ENCODE measurements at places on chromosomes 2 and 18. TPM values are rescaled to one million over a fixed set of nuclear protein-coding genes. Genes with fewer than 3 reads are reported as not detected.

The MGAT4A gene
- 7.3 TPM for total RNA-seq

The GLI2 gene
- total RNA-seq: 1.2 TPM

The TYW5 gene
- 8.3 TPM for total RNA-seq

The OXER1 gene
- total RNA-seq: 1.5 TPM

The FRZB gene
- 90.8 TPM for total RNA-seq

The LGALSL gene
- 30.2 TPM for total RNA-seq

The MALL gene
- 2.6 TPM for total RNA-seq

- peaks cover 2% of the 10 kb centered on the region for H3K36me3 ChIP-seq
- peaks cover 9% of the 10 kb centered on the region for H3K27me3 ChIP-seq
- no peak for DNase-seq
- H3K4me3 ChIP-seq: no peak overlapping the region
- H3K4me1 ChIP-seq: no peaks in the 10 kb centered on the region
Observed at GRCh38 chr2:239467956-239468490, 67.2 kb upstream of the HDAC4 start.

DNA sequence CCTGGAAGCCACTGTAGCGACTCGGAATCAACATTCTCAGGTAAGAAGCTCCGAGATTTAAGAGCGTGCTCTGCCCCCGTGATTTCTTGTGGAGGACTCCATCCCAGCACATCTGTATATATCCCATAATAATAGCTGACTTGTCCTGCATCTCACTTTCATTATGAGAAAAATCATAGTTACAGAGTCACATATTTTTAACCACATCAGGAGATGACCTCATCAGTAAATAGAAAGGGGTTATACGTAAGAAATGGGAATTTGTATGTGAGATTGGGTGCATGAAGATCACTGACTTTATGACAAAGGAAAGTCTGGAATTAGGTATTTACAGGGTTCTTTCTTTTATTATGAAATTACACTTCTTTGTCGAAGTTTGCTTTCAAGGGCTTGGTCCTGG, 16.4 kb upstream of the TMEM18 start:
- H3K36me3 ChIP-seq: no peaks in the 10 kb centered on the region
- H3K4me3 ChIP-seq: no peak overlapping the region
- H3K27ac ChIP-seq: no peak overlapping the region
- no peaks in the 10 kb centered on the region for H3K27me3 ChIP-seq

DNA sequence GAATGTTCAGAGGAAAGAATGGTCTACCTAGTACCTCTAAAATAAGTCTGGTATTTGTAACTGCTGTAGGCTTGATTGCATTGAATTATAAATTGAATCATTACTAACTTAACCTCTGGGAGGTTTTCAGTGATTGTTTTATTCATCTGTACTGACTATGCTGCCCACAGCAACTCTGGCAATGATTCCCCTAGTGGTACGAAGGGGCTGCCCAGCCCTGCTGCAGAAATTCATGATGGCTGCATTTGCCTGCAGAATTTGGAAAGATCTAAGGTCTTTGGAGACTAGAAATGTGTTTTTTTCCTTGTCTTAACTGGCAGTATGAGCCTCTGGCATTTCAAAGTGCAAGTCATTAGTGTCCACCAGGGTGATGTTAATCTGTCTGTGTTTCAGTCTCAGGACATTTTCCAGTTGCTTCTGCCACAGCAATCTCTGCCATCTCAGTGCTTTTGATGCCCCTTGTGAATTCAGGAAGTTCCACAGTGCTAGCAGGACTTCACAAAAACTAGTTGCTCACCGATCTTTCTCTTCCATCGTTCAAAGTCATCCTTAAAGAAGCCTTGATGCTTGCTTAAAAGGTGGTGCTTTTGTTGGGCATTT, 13.4 kb upstream of the LRPPRC start:
- H3K27ac ChIP-seq: no peak overlapping the region
- no peaks in the 10 kb centered on the region for H3K36me3 ChIP-seq
- H3K27me3 ChIP-seq: peaks cover 1% of the 10 kb centered on the region
- H3K4me1 ChIP-seq: peaks cover 17% of the 10 kb centered on the region
- DNase-seq: no peak

GRCh38 chr2:179348906-179349305, 84.3 kb upstream of the SESTD1 start:
- peaks cover 1% of the 10 kb centered on the region for H3K27me3 ChIP-seq
- no peaks in the 10 kb centered on the region for H3K36me3 ChIP-seq
- no peak overlapping the region for H3K4me3 ChIP-seq
- H3K27ac ChIP-seq: no peak overlapping the region
- no peak for DNase-seq

DNA sequence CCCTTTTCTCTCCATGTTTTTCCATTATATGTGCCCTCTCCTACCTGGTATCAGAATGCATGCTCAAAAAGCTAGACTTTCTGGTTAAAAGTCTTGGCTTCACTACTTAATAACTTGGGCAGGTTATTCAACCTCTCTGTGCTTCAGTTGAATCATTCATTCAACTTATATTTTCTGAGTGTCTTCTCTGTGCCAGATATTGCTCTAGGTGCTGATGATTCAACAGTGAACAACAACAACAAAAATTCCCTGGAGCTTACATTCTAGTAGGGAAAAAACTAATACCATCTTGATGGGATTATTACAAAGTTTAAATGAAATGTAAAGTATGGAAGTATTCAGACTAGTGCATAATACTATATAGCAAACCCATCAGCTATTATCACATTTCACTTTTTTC, 55.2 kb downstream of the SOS1 start:
- DNase-seq: no peak
- no peaks in the 10 kb centered on the region for H3K36me3 ChIP-seq
- H3K27ac ChIP-seq: no peak overlapping the region
- H3K4me1 ChIP-seq: peaks cover 3% of the 10 kb centered on the region
- no peaks in the 10 kb centered on the region for H3K27me3 ChIP-seq

DNA sequence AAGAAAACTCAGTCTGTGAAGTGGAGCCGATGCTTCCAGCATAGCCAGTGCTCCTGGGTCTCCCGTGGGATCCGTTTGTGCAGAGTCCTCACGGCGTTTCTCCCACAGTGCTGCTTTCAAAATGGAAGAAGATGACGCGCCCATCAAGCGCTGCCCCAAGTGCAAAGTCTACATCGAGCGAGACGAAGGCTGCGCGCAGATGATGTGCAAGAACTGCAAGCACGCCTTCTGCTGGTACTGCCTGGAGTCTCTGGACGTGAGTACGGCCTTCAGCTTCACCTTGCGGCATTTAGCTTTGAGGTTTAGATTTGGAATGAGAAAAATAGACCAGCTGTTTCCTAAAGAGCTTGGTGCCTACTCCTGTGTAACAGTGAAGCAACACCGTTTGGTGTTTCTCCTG, 107.0 kb downstream of the RNF144A start:
- peaks cover 35% of the 10 kb centered on the region for H3K4me1 ChIP-seq
- DNase-seq: no peak
- no peak overlapping the region for H3K27ac ChIP-seq

- peaks cover 3% of the 10 kb centered on the region for H3K27me3 ChIP-seq
- H3K36me3 ChIP-seq: peaks cover 4% of the 10 kb centered on the region
- no peak overlapping the region for H3K4me3 ChIP-seq
- DNase-seq: no peak
- peaks cover 43% of the 10 kb centered on the region for H3K4me1 ChIP-seq
- H3K27ac ChIP-seq: no peak overlapping the region
Observed at GRCh38 chr18:28073658-28074057, 103.3 kb downstream of the CDH2 start.

DNA sequence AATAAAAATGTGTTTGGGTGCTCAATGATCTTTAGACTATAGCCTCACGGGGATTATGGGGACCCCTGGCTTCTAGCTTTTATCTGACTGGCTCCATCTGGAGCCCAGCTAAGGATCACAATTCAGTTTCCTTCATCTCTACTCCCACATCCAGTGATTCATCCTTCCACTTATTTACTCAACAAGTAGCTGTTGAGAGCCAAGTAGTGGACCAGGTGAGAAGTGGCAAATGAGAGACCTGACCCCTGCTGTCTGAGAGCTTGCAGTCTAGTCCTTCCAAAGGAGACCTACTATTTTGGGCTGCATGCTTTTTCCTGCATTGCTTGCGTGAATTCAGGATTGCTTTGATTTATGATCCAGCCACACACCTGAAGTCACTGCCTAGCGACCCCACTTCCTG, 10.7 kb upstream of the DSG3 start:
- no peak overlapping the region for H3K27ac ChIP-seq
- DNase-seq: no peak
- H3K27me3 ChIP-seq: peaks cover 3% of the 10 kb centered on the region
- no peaks in the 10 kb centered on the region for H3K4me1 ChIP-seq
- H3K4me3 ChIP-seq: no peak overlapping the region

DNA sequence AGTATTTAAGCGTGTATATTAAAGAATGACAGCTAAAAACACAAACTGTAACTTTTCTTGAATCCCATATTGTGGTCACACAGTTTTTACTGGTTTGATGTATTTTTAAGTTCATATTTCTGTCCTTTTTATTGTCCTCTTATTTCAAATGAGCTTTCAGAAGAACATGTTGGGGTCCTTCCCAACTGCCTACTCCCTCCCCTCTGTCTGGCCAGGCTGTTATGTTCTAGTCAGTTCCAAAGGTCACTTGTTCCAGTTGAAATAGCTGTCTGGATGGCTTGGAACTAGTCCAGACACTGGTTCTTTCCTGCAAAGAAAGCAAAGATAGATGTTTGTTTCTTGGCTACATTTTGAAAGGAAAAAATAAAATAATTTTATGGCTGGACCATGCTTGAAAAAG, 306.9 kb downstream of the GULP1 start:
- H3K27me3 ChIP-seq: no peaks in the 10 kb centered on the region
- no peak for DNase-seq
- H3K4me3 ChIP-seq: no peak overlapping the region
- no peaks in the 10 kb centered on the region for H3K4me1 ChIP-seq
- no peak overlapping the region for H3K27ac ChIP-seq
- H3K36me3 ChIP-seq: no peaks in the 10 kb centered on the region

- H3K27ac ChIP-seq: no peak overlapping the region
- no peak for DNase-seq
- no peak overlapping the region for H3K4me3 ChIP-seq
- peaks cover under 1% of the 10 kb centered on the region for H3K36me3 ChIP-seq
Observed at GRCh38 chr2:127041259-127041970, 65.5 kb downstream of the BIN1 start.

DNA sequence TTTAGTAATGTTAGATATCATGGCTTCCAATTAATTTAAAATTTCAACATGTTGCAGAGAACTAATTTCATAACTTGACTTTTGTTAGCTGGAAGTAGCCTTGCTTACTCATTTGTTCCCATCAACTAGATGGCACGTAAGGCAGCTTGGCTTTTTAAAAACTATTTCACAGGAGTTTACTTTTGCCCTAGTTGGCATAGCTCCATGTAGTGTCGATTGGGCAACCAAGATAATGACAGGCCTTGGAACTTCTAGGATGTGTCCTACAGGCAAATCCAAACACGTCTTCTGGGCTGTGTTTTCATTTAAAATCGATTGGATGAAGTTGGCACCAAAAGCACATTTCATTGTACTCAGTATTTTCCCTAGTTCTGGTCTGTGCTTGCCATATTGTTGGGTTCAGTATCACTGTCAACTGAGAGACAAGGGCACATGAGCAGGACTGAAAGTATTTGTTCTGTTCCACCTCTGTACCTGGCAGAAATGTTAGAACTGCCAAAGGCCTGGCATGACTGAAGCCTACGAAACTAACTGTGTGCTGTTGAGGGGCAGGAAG, 29.4 kb downstream of the HADHB start:
- peaks cover 8% of the 10 kb centered on the region for H3K36me3 ChIP-seq
- H3K27ac ChIP-seq: no peak overlapping the region
- H3K4me3 ChIP-seq: no peak overlapping the region
- no peaks in the 10 kb centered on the region for H3K27me3 ChIP-seq
- peaks cover 8% of the 10 kb centered on the region for H3K4me1 ChIP-seq

- H3K36me3 ChIP-seq: no peaks in the 10 kb centered on the region
- H3K27ac ChIP-seq: no peak overlapping the region
- no peak for DNase-seq
- H3K27me3 ChIP-seq: peaks cover 1% of the 10 kb centered on the region
- H3K4me1 ChIP-seq: peaks cover 10% of the 10 kb centered on the region
Observed at GRCh38 chr2:30756051-30756719, 51.1 kb downstream of the CAPN13 start.

Measured in endothelial cell (in vitro differentiated cells).